ENCODE measurements at places on chromosomes 11 and 22.

DNA sequence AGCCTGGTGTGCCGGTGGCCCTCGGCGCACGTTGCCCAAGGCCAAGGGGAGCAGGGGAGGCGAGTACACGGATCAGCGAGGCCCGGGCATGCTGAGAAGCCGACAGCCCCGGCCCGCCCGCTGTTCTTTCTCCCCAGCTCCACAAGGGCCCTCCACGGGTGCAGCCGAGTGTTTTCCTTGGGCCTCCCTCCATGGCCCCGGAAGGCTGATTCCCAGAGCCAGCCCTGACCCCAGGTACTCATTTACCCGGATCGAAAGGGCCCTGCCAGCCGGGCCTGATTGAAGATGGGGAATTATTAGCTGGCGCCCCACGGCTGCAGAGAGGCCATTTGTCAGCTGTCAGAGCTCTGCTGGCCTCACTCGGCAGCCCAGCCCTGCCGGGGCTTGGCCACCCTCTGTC, 53.1 kb downstream of the WNT7B start:
- no peak for DNase-seq

GRCh38 chr22:49724893-49725489, 102.7 kb downstream of the BRD1 start:
- peak; percentile 85 for DNase-seq

GRCh38 chr11:27064086-27064485, 23.5 kb downstream of the BBOX1 start:
- DNase-seq, result no peak

DNA sequence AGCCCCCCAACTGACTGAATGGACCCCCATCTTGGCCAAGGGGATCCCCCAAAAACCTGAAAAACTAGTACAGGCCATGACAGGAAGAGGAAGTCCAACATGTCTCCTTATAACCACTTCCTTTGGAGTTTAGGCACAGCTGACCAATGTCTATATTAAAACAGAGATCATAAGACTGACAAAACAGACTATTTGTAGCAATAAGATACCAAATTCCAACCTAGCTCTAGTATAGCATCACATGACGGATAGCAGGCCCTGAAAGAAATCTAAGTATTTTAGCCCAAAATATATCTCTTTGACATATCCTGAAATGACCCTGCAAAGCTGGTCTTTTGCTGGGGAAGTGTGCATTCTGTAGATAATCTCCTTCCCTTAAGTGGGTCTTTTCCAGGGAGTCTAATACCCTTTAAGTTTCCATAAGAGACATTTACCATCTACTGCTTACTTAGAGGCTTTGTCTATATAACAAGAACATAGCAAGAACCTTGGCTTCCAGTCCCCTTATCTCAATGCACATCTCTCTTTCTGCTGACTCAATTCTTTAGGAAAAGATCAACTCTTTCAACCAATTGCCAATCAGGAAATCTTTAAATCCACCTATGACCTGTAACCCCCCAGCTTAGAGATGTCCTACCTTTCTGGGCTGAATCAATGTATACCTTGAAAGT, 34.9 kb upstream of the ACER3 start:
- DNase-seq, result no peak

- DNase-seq, result no peak
Observed at GRCh38 chr11:119030029-119030328, 698 bp downstream of the SLC37A4 start.

- DNase-seq, result no peak
Observed at GRCh38 chr11:126026579-126026978, 36.1 kb downstream of the CDON start.

GRCh38 chr11:83483808-83484207, 197.6 kb upstream of the CCDC90B start:
- no peak for DNase-seq

DNA sequence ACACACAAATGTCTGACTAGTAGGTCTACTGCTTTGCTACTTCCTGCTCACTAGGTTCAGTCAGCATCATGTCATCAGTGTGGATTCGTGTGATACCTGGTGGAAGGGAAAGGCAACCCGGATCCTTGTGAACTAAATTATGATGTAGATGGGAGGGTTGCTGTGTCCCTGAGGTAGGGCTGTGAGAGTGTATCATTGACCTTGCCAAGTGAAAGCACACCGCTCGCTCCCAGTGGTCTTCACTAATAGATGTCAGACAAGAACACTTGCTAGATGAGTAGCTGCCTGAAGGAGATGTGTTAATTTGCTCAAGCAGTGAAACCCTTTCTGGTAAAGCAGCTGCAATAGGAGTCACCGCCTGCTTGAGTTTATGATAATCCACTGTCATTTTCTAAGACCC, 119.4 kb downstream of the WNT7B start:
- DNase-seq, result no peak

DNA sequence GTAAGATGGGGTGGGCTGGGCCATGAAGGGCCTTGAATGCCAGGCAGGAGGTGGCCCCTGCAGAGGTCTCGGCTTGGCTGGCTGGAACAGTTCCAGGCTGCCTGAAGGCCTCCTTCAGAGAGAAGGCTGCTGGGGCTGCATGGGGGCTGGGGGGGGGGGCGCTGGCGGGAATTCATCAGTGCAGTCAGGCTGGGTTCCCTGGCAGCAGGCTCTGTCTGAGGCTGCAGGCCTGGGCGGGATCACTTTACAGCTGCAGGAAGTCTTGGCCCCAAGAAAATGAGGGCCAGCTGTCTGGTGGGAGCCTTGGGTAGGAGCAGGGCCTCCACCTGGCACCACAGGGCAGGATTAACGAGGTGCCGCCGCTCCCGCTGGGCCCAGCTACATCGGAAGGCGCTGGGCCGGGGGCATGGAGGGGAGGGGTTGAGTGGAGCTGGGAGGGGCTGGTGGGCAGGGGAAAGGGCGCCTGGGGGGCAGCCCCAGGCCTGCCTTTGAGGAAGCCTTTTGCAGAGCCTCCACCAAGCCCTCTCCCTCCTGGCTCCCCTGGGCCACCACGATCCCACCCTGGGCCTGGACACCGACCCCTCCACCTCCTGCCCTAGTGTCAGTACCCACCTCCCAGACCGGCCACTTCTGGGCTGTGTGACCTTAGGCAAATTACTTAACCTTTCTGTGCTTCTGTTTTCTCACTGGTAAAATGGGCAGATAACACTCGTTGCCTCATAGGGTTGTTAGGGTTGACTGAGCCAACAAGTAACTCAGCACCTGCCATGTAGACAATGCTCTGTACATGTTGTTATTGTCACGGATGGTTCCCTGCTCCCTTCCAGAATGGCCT, 31.0 kb upstream of the HMOX1 start:
- no peak for DNase-seq

GRCh38 chr11:126592496-126593410, 237.3 kb downstream of the ST3GAL4 start:
- DNase-seq, result no peak

- no peak for DNase-seq
Observed at GRCh38 chr11:24400059-24400665, 96.7 kb upstream of the LUZP2 start.

- DNase-seq, result peak; percentile 91
Observed at GRCh38 chr22:50469377-50470305, 5.2 kb downstream of the SBF1 start.

GRCh38 chr11:70467201-70468085, 69.1 kb downstream of the CTTN start:
- peak; percentile 62 for DNase-seq

DNA sequence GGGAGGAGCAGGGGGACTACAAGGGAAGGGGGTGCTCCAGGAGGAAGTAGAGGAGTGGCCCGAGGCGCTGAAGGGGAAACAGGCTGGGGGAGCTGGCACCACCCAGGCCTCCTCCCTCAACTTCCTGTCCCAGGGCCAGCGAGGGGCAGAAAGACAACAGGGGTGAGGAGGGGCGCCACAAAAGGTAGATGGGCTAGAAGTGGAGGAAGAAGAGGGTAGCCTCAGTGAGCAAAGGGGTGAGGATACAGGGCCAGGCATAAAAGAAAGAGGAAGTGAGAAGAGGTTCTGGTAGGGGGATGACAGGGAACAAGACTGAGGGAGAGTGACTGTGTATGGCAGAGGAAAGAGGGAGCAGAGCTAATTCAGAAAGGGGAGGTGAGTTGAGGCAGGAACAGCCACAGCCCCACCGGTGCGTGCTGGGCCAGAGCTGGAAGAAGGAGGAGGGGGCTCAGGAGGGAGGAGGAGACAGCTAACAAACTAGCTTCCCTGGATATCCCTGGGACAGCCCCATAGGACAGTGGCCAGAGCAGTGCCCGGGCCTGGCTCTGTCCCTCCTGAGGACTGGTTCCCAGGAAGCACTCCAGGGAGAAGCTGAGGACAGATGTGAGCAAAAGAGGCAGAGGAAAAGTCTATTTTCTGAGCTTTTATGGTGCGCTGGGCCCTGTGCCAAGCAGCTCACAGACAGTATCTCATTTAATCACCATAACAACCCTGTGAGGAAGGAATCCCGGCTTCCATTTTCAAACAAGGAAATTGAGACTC, 8.5 kb downstream of the DCHS1 start:
- peak; percentile 58 for DNase-seq

DNA sequence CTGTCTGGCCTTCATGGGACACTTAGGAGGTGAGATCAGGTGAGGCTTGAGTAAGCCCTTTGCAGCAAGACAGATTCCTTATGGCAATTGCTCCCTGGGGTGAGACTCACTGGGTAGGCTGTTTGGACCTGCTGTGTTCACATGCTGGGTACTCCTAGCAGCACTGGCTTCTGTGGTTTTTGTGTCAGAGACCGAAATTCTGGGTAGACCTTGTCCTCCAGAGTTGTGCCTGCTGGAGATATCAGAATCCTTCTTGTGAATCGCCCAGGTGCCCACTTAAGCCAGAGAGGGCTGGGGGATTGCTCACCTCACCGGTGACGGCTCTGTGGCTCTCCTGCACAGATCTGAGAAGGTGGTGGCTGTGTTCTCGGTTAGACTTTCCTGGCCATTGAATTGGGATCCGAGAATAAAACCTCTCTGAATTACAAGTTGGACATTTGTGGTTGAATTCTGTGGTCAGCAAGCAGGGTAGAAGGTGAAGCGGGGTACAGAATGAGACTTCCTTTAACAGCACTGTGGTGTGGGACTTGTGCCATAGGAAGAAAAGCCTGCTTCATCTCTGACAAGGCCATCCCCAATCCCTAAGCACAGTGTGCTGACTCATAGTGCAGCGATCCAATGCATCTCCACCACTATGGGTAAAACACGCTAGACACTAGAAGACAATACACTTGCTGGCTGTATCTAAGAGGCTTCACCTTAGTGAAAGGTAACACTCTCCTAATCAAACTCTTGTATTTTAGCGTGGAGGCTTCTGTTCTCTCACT, 52.5 kb upstream of the TTC12 start:
- DNase-seq, result no peak

- DNase-seq, result no peak
Observed at GRCh38 chr11:468036-468435, 18.0 kb downstream of the PTDSS2 start.

GRCh38 chr11:119706887-119707286, 22.1 kb downstream of the NECTIN1 start:
- no peak for DNase-seq

DNA sequence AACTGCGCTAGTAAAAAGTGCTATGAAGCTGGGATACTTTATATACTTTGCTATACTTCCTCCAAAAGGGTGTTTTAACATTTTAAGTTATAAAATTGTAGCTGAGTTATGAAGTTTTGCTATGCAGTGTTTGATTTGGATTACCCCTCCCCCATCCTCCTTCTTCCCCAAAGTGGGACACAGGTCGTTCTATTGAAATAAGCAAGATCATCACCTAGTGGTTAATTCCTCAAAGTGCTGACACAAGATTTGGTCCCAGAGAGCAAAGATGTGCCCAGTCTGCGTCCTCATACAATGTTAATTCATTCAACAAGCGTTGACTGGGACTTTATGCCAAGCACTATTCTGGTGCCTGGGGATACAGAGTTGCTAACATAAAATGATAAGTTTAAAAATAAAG, 78.5 kb downstream of the SPON1 start:
- no peak for DNase-seq

- no peak for DNase-seq
Observed at GRCh38 chr11:439315-440064, 2.3 kb downstream of the ANO9 start.

Data from activated naive CD8-positive, alpha-beta T cell treated with anti-CD3 and anti-CD28 coated beads, Interleukin-2, amount 10 ng/mL, durations not matched to agents 7 days and 5 days (primary cell).